Stimulated activated CD8-positive, alpha-beta memory T cell treated with anti-CD3 and anti-CD28 coated beads, Interleukin-2, amount 100 ng/mL, for 1 hour (primary cell): ENCODE measurements at places on chromosomes 1 and 21.

- no peak for DNase-seq
Measured at GRCh38 chr1:1356166-1356795, 2.1 kb downstream of the MXRA8 start.

DNA sequence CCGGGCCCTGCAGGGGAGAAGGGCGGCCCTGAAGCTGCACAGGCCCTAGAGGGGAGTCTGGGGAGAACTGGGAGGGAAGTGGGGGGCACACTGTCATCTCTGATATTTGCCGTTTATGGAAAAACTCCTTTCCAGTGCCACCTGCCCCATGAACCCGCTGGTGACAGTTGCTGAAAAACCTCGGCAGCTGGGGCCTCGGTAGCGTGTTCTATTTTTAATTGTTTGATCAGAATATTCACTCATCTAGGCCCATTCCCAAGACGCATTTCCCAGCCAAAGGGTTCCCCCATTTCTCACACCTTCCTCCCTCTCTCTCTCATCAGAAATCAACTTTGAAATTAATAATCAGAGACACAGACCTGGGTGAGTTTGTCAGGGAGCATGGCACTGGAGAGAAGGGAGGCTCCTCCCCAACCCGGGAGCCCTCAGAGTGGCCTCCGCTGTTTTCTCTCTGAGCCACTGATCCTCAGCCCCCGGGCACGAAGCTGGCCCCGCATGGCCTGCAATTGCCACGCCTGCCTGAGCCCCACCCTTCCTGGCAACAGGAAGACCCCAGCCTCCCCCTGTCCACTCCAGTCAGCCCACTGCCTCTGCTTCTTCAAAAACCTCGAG is 111.1 kb downstream of the CASZ1 start:
- DNase-seq: no peak

- DNase-seq: no peak
Measured at GRCh38 chr1:62794053-62794452, 10.1 kb downstream of the ATG4C start.

GRCh38 chr1:36707221-36707620 is 224.5 kb upstream of the CSF3R start:
- no peak for DNase-seq

DNA sequence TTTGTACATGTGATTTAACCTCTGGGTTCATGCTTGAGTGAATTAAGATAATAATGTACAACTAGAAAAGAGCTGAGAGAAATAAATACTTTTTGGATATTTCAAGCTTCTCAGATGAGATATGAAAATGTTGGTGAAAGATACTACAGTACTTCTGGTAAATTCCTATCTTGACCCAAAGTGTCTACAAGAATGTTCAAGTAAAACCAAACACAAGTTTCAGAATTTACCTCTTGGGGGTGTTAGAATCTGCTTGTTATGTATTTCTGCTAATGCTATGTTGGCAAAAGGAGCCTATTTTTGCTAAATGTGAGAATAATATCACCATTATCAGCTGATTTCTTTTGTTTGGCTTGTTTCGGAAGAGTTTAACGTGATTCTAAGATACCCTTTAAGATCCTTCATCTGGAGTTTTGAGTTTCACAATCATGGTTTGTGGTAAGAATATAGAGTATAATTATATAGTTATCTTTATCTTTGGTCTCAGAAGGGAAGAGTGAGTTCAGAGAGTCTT is 388.5 kb downstream of the LMO4 start:
- no peak for DNase-seq

- no peak for DNase-seq
Measured at GRCh38 chr1:225888289-225888897, 553 bp downstream of the LEFTY1 start.

DNA sequence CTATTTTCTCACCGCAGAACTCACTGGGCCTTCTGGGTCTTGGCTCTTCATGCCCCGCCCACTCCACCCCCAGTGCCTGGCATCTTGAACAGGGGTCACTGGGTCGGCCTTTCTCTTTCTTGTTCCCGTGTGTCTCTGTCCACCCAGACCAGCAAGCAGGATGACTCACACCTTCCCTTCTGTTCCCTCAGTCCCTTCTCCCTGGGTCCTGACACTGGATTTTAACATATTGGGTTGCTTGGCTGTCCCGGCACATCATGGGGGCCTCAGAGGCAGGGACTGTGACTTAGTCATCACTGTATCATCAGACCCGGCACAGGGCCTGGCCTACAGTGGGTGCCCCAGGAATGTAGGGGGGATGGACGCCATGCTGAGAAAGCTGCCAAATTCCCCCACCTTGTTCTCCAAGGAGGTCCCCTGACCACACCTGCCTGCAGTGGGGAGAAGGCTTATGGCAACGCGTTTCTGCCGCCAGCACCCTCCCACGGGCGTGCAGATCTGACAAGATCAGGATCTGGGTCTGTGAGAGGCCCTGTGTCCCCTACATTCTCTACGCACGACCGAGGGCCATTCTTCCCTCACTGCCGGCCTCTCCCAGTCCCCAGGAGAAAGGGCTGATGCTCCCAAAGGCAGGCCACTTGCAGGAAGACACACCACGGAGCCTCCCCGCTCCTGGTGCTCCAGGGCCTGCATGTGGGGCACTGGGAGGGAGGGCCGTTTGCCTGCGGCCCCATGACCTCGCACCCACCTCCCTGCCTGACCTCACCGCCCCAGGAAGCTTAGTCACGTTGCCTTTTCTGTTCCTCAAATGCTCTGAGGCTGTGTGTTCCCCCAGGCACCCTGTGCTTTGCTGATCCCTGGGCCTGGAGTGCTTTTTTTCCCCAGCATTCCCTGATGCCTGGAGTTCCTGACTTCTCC is 157.2 kb upstream of the TMEM51 start:
- no peak for DNase-seq

DNA sequence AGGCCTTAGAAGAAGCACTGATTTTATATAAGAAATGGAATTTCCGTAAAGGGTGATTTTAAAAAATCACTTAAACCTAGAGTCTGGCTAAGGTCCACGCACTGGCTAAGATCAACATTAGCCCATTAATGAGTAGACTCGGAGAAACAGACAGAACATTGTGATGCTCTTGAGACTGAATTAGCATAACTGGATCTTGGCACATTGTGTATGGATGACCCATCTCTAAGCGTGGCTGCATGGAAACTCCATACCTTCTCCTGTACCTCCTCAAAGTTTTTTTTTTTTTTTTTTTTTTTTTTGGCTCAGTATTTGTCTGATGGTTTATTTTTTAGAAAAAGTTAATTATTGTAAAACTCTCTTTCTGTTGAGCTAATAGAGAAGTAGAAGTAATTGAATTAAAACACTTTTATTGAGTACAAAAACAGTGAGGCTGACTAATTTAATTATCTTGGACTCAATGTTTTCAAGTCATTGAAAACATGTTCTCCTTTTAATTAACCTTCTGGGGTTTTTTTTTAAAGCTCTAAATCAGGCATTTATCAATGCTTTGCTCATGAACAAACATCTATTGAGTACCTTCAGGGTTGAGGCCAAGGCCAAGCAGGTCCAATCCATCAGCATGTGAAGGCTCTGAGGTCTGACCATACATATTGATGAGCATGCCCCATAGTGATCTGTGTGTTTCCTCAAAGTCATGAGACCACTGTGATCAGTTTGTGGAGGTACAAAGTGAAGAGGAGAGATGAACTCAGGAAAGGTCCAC is 74.0 kb downstream of the TLR5 start:
- no peak for DNase-seq
